Cerebellar nuclear complex (tissue), 1 donor: ENCODE measurements at places on chromosomes 1 and 21.
A peak's percentile ranks its signal among the peaks of the same experiment; 100 is the strongest.

DNA sequence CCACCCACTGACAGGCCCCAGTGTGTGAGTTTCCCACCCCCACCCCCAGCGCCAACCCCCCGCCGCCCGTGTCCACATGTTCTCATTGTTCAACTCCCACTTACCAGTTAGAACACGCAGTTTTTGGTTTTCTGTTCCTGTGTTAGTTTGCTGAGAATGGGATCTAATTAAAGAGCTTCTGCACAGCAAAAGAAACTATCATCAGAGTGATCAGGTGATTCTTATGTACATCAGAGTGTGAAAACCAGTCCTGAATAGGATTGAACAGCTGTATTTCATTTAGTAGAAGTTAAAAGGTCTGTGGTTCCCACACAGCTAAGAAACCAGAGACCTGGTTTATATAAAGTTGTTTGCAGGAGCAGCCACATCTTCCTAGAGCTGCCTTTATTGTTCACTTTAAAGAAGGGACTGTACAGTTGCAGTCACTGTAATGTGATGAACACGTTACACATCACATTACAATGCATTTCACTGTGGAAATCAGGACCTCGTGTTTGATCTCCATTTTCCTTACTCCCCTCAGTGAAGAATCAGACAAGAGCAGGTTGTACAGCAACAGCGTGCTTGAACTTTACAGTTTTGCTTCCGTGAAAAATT is 1.2 kb downstream of the GBP6 start:
- no peak for DNase-seq

GRCh38 chr21:37040212-37040611 is 32.7 kb downstream of the PIGP start:
- DNase-seq: no peak

DNA sequence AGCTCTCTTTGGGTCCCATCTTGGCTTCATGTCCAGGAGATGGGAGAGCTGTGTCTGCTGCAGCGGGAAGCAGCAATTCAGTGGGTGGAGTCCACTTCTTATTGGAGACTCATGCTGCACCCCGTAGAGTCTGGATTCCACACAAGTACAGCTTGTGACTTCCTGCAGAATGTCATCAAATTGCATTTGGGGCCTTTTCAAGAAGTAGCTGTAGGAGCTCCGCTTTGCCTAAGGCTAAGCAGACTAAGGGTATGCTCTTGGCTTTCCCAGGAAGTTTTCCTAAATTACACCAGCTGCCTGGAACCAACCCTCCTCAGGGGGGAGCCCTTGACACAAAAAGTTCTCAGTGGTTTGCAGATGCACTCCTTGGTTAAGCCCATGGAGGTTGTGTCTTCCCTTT is 5.7 kb upstream of the MOB3C start:
- DNase-seq: peak; percentile 12

- no peak for DNase-seq
Measured at GRCh38 chr1:156643778-156644092, 1.8 kb downstream of the BCAN start.

GRCh38 chr1:71533950-71534349 is 453.1 kb upstream of the ZRANB2 start:
- DNase-seq: no peak

DNA sequence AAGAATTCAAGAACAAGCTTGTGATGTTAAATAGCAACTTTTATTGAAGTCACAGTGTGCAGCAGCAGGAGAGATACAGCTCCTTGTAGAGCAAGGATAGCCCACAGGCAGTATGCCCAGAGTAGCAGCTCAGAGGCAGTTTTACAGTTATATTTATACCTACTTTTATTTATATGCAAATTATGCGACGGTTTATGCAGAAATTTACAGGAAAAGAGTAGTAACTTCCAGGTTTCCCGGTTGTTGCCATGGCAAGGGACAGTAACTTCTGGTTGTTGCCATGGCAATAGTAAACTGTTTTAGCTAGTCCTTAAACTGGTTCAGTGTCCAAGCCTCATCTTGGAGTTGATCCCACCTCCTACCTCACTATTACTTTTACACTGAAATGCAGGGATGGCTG is 344.6 kb upstream of the LYPLAL1 start:
- no peak for DNase-seq

- no peak for DNase-seq
Measured at GRCh38 chr1:21779613-21780521, 3.1 kb downstream of the USP48 start.

- DNase-seq: no peak
Measured at GRCh38 chr1:16053781-16054502, 10.4 kb downstream of the CLCNKB start.

DNA sequence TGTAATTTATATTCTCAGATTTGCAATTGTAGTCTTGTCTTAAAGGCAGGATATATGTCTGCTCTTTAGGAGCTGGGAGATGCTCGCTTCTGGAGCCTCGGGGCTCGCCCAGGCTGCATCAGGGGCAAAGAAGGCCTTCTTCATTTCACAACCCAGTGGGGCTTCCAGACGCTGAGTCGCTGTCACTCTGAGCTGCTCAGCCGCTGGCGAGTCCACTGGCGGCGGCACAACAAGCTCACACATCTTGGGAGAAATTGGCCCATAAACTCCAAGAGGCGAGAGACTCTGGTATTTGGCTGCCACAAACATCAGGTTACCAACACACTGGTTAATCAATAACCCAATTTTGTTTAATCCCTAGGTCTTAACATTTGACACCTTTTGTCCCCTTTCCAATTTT is 216.6 kb downstream of the ATG4C start:
- no peak for DNase-seq

DNA sequence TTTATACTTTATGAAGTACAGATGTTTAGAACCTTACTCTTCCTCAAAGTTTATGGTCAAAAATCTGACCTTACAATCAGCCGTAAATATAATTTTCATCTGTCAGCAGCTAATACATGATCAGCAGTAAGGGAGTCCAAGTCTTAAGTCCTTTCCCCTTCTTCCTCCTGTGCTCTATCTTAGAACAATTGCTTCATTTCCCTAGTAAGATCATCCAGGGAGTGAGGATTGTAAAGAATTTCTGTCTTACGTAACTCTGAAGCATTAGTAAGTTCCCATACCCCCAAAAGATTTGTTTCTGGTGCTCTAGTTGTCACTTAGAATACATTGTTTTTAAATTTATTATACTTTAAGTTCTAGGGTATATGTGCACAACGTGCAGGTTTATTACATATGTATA is 2.1 kb downstream of the SETDB1 start:
- DNase-seq: no peak

GRCh38 chr21:38819719-38820159 is 14.0 kb downstream of the ETS2 start:
- DNase-seq: no peak

GRCh38 chr21:46557469-46557868 is 47.4 kb downstream of the S100B start:
- DNase-seq: no peak

DNA sequence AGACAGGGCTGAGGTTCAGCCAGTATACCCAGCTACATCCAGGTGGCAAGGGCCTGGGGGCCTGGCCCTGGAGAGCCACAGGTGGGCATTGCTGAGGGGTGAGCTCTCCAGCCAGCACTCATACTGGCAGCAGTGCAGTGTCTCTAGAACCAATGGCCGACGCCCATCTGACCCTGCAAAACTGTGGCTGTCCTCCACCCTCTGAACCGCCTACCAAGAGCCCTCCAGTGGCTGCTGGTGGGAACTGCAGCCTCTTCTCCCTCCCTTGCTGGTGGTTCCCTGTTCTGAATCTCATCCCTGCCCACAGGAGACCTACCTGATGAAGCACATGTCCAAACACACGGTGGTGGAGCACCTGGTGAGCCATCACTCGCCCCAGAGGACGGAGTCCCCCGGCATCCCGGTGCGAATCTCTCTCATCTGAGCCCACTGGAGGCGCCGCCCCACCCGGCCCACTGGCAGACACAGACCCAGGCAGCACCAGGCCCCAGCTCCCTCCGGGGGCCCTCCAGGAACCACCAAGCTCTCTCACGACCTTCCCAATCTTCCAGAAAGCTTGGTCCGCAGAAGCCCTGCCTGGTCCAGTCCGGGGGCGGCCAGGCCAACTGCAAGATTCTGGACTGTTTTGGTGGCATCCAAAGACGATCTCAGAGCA is 22.1 kb downstream of the A3GALT2 start:
- no peak for DNase-seq

GRCh38 chr1:213231795-213232231 is 180.8 kb downstream of the RPS6KC1 start:
- DNase-seq: no peak

GRCh38 chr1:16980473-16981268 is at the start of gene MFAP2:
Gene MFAP2, minus strand, starts transcription at chr1:16980620. Its CDS starts 2,347 bp downstream, at chr1:16978273.
- DNase-seq: no peak

DNA sequence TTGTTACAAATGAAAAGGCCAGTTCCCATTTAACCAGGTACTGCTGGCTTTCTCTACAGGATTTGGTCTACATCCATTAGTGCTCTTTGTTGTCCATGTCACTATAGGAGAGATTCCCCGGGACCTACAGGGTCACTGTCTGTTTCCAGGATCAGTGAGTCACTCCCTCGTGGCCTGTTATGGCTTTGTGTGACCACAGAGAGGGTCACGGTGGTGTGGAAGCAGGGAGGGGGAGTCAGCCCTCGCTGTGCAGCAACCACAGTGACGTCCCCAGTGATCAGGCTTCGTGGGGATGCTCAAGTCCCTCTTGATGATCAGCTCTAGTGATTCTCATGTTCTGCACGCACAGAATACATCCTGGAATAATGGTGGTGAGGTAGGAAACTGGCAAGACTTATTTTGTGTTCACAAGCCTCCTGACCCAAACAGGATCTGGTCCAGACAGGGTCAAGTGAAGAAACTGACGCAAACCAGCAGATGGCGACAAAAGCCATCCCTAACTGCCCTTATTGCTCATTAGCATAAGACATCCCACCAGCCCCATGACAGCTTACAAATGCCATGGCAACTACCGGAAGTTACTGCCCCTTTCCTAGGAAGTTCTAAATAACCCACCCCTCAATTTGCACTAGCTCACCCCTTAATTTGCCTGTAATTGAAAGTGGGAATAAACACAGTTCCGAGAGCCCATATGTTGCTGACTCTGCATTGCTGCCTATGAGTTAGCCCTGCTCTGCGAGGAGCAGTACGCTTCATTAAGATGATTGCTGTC is 98.5 kb downstream of the DISC1 start:
- DNase-seq: no peak

DNA sequence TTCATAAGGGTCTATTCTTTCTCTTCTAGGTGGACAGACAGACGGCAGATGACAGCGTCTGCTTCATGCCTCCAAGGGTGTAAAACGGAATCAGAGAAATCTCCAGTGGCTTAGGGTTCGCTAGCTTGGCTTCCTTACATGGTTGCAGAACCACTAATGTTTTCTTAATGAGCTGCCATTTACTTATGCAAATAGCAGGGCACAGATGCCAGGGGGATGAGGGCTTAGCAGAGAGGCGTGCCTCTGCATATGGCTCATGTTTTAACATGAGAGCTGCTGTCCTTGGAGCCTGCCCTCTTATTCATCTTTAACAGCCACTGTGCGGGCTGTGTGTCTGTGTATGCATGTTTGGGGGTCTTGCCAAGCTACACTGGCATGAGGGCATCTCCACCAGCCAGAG is 119.6 kb downstream of the IER5 start:
- DNase-seq: no peak

DNA sequence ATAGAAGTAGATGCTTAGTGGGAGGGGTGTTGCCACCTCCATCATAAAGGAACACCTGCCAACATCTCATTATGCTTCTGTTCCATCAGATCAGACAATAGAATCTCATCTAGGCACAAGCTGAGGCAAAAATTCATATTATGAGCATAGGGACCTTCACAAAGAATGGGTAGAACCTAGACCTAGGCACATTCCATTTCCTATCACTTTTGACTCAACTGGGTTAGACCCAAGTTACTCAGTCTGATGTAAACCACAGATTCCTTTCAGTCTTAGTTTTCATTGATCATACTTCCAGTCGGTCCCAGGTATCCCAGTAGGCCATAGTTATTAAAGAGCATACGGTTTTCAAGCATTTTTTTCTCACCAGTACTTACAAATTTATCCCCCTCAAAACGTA is 21.7 kb downstream of the XCL1 start:
- DNase-seq: no peak

DNA sequence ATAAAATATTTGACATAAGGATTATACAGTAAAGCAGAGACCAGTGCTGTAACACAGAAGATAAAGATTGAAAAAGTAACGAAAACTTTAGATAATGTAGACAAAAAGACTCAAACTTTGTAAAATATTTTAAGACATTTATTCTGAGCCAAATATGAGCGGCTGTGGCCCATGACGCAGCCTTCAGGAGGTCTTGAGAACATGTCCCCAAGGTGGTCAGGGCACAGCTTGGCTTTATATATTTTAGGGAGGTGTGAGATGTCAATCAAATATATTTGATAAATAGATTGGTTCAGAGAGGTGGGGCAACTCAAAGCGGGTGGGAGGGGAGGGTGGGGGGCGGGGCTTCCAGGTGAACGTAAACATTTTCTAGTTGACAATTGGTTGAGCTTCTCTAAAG is 81.2 kb downstream of the WDR4 start:
- DNase-seq: no peak

GRCh38 chr1:18384471-18384870 is 96.3 kb upstream of the KLHDC7A start:
- no peak for DNase-seq

- no peak for DNase-seq
Measured at GRCh38 chr1:195941795-195942194, 666.4 kb downstream of the KCNT2 start.

DNA sequence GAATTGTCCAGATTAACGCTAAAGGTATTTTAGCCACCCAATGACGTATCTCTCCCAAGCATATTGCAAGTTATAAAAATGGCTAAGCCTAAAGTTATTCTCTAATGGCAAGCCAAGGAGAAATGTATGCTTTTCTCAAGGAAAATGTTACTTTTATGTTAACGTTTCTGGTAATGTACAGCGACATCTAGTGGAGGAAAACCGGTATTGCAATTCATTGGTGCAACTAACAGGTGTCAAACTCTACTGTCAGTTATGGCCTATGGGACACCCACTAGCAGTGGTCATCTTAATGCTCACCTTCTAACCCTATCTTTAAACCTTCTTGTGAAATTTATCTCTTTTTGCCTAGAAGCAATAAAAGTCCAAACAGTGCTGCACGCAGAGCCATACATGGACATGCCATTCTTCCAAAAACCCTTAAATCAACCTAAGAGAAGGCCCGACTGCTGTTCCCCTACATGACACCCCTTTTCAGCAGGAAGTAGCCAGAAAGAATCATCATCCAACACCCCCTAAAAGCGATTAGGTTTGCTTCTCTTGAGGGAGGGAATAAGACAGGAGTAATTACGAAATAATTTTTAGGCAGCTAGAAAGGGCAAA is 68.7 kb upstream of the LRIF1 start:
- no peak for DNase-seq

DNA sequence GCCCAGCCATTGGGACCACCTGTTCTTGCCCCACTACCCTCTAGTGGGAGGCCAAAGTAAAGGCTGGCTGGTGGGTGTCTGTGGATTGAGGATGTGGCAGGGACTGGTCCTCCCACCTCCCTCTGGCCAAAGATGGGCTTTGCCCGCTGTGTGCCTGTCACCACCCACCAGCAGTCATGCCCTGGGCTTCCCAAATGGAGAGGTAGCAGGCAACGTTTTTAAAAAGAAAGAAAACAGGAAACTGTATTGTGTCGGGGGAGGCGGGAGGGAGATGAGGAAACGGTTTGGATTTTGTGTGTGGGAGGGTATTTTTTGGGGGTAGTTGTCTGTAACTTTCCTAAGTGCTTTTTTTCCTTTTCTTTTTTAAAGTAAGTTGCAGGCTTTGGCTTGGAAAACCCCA is 30.1 kb downstream of the SZRD1 start:
- DNase-seq: no peak

GRCh38 chr1:70866542-70867264 is 180.9 kb downstream of the PTGER3 start:
- no peak for DNase-seq

GRCh38 chr1:151639466-151639865 is 27.6 kb downstream of the SNX27 start:
- DNase-seq: no peak
